ENCODE measurements at places on chromosomes 12 and 14.
A peak's percentile ranks its signal among the peaks of the same experiment; 100 is the strongest.

- DNase-seq, result no peak
Observed at GRCh38 chr14:101933209-101933608, 31.2 kb upstream of the DYNC1H1 start.

DNA sequence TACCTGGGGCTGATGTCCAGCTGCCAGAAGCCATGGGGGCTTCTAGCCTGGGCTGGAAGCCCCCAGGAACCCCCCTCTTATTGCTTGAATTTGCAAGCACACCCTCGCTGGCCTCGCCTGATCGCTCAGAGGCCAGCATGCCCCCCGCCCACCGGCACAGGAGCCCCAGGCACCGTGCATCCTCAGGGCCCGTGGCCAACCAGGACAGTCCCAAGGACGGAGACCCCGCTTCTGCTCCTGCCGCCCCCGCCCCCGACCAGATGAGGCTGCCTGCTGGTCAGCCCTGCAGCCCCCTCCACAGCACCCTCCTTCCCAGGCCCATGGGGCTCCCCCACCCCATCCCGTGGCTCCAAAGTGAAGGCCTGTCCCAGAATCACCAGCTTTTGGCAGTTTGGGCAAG lies 21.2 kb downstream of the RAB35 start:
- no peak for DNase-seq

DNA sequence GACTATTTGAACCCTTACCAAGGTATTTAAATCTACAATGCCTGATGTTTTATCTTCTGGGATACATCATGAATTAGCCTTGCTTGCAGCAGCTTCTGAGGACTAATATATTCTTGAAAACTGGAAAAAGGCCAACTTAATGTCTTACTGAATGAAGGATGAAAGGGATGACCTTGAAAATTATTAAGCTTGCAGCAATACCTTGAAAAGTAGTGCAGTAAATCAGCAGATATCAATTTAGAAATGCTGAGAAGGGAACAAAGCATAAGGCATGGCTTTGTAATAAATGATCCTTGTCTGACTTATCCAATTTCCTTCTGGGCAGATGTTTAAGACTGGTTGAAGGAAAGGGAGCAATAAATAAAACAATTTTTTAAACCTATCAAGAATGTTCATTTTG lies 37.3 kb upstream of the FERMT2 start:
- no peak for DNase-seq

GRCh38 chr12:65430571-65431306 lies 152.3 kb downstream of the MSRB3 start:
- no peak for DNase-seq

GRCh38 chr14:20601522-20601921 lies 10.3 kb upstream of the RNASE12 start:
- DNase-seq, result no peak

- DNase-seq, result peak; percentile 61
Observed at GRCh38 chr14:56199095-56199981, 81.1 kb downstream of the PELI2 start.

GRCh38 chr14:102241147-102241546 lies 63.8 kb downstream of the MOK start:
- no peak for DNase-seq

DNA sequence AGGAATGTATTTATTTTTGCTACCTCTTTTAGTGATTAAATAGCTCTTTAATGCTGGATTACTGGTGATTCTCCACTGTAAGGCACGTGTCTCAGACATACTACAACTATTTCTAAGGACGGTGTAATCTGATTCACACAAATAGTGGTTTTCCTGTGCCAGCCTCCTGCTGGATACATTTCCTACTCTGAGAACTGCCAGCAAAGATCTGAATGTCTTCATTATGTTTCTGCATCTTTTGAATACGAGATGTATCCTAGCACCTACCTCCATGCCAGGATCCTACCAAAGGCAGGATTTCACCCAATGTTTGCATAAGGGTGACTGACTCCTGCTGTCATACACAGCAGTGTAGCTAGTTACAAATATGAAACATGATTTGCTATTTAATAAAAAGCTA lies 120.6 kb downstream of the PRICKLE1 start:
- DNase-seq, result no peak

DNA sequence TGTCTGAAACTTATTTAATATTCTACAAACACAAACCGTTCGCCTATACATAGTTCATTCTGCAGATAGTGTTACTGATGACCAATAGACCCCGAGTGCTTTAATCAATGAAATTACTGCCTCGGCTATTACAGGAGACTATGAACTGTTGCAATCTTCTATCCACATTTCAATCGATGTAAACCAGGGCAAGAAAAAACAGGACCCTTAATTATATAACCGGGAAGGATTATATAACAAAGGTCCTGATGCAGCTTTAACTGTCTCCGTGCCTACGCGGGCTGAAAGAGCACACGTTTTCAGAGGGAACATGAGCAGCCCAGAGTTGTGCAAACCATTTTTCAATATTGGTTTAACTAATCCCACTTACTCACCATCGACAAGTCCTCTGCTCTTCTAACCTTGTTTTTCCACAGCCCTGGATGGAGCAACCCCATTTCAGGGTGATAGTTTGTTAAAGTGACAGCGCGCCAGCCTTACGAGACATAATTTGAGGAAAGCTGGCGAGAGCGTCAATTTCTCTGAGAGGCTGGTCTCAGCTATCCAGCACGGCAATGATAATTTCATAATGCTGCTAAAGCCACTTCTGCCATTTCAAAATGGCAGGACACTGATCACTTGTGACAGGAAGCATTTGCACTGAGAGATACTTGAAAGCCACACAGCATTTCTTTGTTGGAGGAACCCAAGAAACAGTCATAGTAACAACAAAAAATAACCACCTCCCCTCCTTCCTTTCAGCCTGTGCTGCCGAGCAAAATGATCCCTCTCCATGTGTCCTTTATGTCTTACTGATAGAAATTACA lies 184.6 kb downstream of the FOXN3 start:
- no peak for DNase-seq

- DNase-seq, result no peak
Observed at GRCh38 chr12:116024769-116025168, 252.7 kb downstream of the MED13L start.

- DNase-seq, result no peak
Observed at GRCh38 chr12:52584156-52584682, 10.6 kb upstream of the KRT74 start.

DNA sequence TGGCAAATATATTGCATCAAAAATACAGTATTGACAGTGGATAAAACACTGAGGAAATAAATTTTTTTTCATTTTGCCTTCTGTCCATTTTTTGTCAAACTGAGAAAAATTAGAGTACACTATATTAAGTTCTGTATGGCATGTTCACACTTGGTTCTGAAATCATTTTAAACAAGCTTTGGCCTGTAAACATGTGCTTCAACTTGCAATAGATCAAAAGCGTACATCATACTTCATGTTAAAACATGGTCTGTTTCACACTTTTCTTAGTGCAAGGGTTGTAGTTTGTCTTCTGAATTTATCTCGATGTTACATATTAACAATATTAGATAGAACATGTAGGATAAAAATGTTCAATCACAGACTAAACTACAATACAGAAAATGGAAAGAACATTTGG lies 208.0 kb downstream of the PCNX1 start:
- DNase-seq, result no peak

GRCh38 chr14:65943916-65944410 lies 531.4 kb downstream of the FUT8 start:
- DNase-seq, result no peak

DNA sequence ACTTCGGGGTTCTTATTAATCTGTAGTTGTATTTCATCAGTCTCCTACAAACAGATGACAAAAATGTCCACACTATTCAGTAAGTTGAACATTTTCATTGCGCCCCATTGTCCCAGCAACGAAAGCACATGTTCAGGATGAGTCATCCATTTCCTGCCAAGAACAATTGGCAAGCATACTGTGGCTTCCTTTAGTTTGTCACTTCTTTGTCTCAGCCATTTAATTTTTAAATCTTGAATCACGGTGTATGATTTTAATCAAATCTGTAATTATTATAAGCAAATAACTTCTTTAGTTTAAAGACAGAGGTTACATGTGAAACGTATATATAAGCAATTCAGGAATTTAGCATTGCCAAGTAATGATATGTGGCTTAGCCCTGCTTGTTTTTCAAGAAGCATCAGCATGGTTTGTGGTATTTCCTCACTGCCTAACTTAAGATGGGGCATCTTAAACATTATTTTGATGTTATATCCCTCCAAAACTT lies 211.3 kb upstream of the KRR1 start:
- peak; percentile 58 for DNase-seq

DNA sequence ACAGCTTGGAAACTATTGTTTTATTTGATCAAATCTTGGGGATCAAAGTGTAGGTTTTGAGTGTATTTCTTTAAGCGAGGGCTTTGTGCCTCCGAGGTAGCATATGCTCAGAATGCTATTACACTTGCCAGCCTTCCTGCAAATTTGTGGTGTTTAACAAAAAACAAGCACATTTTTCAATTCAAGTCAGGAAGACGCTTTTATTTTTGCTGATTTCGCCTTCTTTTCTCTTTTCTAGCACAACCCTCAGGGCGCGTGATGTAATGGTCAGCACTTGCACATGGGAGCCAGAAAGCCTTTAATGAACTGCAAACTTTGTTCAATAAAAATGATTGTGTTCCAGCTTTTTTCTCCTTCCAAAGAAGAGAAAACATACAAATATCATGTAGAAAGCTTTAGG lies 466.5 kb downstream of the PRKD1 start:
- no peak for DNase-seq
